Upper lobe of left lung (tissue), 6 donors: ENCODE measurements at places on chromosomes 1 and 21. TPM values are rescaled to one million over a fixed set of nuclear protein-coding genes. Genes with fewer than 3 reads are reported as not detected.

GRCh38 chr1:230509281-230509977 is 83.3 kb upstream of the PGBD5 start:
- peak; percentile 42 for DNase-seq

The B3GALT5 gene
- total RNA-seq, result not detected

- no peak for DNase-seq
Measured at GRCh38 chr1:39462074-39462473, 29.4 kb upstream of the BMP8A start.

DNA sequence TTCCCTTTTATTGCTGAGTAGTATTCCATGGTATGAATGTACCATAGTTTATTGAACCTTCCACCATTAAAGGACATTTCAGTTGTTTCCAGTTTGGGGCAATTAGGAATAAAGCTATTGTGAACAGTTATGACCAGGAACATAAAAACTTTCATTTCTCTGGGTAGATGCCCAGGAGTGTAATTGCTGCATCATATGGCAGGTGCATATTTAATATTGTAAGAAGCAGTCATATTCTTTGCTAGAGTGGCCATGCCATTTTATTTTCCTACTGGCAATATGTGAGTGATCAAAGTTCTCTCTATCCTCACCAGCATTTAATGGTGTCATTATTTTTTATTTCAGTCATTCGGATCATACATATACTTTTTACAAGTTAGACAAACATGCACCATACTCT is 23.9 kb upstream of the H3-3A start:
- no peak for DNase-seq

DNA sequence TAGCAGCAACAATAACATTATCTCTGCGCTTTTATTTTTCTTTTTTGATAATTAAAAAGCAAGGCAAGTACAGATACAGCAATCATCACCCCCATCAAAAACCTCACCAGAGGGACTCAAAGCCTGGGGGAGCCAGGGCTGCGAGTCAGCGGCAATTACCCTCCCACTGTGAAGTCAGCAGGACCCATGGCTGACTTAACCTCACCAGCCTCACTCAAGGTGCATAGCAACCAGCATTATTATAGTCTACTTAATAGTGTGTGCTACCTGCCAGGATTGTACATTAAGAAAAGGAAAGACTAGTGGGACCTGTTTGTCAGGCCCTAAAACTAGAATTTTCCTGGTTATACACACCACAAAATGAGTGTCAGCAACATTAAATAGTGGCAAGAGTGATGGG is 28.9 kb upstream of the SERBP1 start:
- DNase-seq, result no peak

The PTPN22 gene
- 11.4 TPM for total RNA-seq

GRCh38 chr1:21268281-21269239 is 21.7 kb downstream of the ECE1 start:
- no peak for DNase-seq

- DNase-seq, result peak; percentile 60
Measured at GRCh38 chr1:3477241-3477995, 23.0 kb downstream of the ARHGEF16 start.

- no peak for DNase-seq
Measured at GRCh38 chr1:156241926-156242325, at the start of gene BGLAP. BGLAP (plus strand) TSS chr1:156242184; CDS start chr1:156242232, 48 bp downstream.

The LDLRAD1 gene
- 3.4 TPM for total RNA-seq

The SHISAL2A gene
- total RNA-seq, result 10.5 TPM

The C1orf56 gene
- total RNA-seq, result 2.8 TPM

DNA sequence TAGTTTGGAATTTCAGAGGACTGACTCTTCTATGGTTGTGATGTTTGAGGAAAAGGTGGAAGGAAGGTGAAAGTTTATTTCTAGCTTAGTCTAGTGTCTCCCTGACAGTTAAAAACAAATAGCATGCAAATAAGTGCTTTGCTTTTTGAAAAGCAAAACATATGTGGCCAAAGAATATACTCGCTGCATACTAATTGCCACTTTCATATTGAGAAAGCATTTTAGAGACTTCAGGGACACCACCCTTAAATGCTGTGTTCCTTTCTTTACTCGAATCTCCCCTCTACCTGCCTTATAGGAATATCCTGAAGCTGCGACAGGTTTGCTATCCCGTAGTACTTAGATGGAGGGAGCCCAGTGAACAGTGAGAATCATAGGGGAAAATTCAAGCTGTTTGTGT is 23.2 kb downstream of the GLUL start:
- DNase-seq, result no peak

DNA sequence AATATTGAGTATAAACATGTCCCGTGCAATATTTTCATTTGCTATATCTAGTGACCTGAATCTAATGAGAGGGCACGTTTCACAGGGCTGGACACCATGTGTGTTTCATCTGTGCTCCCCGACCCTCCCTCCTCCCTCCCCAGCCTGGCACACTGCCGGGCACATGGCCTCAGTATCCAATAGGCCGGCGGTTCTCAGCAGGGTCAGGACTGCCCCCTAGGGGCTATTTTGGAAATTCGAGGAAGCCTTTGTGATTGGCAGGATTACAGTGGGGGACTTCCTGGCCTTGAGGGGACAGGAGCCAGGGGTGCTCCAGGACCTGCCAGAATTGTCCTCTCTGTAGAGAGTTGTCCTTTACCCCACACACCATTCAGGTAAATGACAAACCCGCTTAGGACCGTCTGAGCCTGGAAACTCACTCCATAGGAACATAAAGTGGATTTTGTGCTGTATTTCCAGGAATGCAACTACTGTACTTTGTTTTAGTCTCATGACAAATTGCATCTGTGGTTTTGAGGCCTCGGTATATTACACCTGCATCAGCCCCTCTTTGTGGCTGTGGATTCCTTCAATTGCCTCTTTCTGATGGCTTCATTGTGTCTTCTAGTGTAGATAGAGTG is 109.5 kb upstream of the SIM2 start:
- DNase-seq, result peak; percentile 29

DNA sequence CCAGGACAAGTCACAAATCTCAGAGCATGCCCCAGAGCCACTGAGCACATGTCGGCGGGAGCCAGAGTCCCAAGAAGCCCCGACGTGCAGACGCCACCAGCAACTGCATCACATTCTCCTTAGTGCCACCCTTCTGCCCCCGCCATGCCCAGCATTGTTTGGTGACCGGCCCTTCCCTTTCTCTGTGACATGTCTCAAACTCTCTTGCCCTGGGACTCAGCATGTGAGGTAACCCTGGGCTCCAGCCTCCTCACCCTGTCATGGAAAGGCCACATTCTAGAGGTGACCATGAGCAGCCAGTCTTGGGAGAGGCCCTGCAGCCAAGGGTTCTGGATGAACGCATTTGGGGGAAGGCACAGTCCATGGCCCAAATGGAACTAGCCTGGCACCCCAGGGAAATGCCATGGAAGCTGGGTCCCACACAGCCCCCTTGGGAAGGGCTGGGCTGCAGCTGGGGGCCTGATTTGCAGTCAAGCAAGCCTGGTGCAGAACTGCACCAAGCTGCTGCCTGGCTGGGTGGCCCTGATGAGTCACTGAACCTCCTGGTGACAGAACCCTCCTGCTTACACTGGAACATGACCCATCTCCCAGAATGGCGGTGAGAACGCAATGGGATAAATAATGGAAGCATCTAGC is 94.4 kb downstream of the ITPKB start:
- DNase-seq, result no peak

The PGLYRP4 gene
- total RNA-seq, result not detected

GRCh38 chr1:214857716-214858115 is 224.8 kb upstream of the KCNK2 start:
- no peak for DNase-seq

The SPRR2A gene
- not detected for total RNA-seq

GRCh38 chr1:228344631-228345072 is 62.0 kb downstream of the TRIM11 start:
- no peak for DNase-seq

GRCh38 chr1:233224311-233224710 is 71.2 kb downstream of the PCNX2 start:
- DNase-seq, result no peak

DNA sequence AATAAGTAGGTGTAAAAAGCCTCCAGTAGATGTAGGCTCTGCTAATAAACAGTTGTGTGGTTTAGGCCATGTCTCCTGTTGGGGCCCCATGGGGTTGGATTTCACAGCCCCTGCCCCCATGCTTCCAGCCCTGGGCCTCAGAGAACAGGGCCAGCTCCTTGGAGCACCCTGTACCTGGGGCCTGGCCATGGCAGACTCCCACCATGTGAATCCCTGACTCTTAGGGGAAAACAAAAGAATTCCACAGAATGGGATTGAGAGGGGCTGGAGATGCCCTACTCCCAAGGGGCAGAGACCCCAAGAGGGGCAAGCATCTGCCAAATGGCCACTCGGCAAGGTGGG is 11.5 kb downstream of the LRP8 start:
- DNase-seq, result no peak

The IPO13 gene
- 16.9 TPM for total RNA-seq

- DNase-seq, result no peak
Measured at GRCh38 chr21:46199436-46200373, 15.4 kb upstream of the SPATC1L start.

- peak; percentile 87 for DNase-seq
Measured at GRCh38 chr1:3283849-3284248, 170.6 kb upstream of the ARHGEF16 start.

DNA sequence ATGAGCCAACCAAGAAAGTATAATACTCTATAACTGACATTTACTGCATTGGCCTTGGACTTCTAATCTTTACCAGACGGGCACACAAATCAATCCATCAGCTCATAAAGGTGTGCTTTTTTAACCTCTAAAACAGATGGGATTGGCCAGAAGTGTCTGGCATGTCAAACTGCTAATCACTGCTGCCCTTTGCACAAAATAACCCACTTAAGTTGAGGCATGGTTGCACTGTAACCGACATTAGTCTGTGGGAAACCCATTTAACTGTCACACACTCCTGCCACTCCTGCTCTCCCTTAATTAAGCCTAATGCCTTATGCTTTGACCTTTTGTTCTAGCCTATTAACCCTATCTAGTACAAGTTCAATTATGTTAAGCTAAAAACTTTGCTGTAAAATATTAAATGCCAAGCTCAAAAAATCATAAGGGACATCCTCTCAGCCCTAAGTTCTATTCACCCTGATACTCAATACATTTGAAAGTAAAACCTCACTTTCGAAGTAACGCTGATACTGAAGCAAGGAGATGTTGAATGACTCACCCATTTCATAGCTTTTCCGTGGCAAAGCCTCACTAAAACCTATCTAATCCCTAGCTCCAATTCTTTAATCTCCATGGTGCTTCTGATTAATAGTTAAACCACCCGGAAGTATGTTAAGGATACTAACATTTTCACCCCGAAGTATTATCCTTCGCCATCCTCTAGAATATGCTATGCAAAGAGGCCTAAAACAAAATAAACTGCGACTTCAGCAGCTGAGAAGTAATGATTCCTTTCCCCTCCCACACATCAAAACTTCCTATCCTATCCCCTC is 12.9 kb downstream of the NRIP1 start:
- DNase-seq, result no peak

DNA sequence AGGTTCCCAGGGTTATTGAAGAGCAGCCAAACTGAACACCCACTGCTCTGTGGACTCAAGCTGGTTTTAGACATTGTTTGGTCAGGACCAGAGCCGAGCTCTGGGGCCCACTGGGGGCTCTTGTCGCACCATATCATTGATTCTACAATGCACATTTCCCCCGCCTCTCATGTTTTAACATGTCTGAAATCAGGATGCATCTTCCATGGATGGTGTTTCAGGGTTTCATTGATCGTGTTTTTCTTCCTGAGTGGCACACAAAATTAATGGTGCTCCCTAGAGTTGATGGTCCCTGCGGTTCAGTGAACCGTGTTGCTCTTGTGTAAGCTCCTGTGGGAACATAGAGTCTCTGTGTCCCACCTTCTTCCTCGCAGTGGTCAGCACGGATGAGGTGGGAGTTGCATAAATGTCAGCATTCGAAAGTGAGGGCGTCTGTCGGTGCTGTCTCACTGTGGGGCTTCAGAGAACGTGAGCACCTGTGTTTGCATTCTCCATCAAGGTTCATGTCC is 38.3 kb downstream of the GALNT2 start:
- no peak for DNase-seq

DNA sequence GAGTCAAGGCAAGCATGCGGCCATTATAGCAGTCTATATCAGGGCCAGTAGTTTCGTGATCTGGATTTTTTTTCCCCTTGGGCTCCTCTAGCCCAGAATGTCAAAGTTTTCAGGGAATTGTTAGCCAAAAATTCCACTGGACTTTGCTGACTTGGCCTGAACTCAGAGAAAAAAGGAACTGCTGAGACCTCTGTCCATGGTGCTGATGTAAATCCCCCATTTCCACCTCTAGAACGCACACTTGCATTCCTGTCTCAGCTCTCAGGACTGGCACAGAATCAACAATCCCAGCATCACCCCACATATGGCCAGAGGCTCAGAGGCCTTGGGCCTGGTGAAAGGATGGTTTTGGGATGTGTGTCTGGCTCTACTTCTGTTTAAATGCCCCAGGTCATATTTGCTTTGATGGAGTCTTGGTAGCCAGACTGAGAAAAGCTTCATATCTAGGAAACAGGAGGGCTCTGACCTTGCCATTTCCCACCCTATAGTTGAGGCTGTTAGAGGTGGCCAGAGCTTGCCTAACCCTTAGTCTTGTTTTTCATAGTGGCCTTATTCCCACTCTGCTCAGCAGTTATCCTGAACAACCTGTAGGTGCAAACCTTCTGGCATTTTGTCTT is 16.9 kb upstream of the EFCAB14 start:
- DNase-seq, result no peak

DNA sequence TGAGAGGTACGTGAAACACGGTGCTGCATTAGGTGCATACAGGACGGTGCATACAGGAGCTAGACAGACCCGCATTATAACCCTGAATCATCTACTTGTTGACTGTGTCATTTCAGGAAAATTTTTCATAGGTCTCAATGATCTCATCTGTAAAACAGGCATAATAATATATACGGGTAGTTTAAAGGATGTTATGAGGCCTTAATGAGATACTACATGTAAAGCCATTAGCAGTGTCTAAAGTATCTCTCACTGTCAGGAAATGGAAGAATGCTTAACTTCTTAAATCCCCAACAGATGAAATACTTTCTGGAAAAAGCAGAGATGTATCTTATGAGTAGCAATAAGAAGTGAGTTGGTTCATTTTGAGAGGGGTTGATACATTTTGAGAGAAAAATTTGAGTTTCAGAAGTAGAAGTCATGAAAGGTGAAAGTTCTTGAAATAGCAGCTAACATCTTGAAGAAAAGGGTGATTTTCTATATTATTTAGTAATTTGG is 669.6 kb downstream of the PTPRC start:
- DNase-seq, result no peak

The RHBDL2 gene
- 5.0 TPM for total RNA-seq

- DNase-seq, result no peak
Measured at GRCh38 chr1:57357462-57357861, 66.4 kb downstream of the DAB1 start.
